ENCODE measurements at places on chromosomes 4 and X.

DNA sequence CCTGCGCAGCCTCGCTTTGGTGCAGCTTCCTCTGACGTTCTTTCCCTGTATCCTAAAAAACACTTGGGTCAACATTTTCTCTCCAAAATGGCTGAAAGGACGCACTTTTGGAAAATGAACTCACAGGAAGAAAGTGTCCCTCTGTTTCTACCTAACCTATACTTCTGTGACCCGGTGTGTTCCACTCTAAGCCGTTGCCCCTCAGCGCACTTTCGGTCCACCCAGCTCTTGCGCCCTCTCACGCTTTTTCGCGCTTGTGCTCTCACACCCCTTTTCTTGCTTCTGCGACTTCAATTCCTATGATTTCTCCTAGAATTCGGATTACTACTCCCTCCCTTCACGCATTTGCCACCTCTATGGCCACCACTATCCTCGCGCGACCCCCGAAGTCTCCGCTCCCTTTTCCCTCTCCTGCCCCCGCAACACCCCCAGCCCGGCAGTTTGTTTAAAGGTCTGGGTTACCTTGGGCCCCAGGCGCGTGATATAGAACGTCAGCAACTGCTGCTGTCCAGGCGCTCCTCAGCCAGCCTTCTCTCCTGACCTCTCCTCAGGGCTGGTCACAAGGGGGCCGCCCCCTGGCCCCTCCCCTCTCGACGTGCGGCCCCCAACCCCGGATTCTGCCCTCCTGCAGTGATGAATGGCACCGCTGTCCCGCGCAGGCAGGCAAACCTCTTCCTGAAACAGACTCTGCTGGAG, at the start of gene USP51:
Gene USP51 (minus strand): TSS at position 535 of the 696 bp plus-strand sequence. CDS start 909 bp downstream, outside the sequence.
- no peak for DNase-seq

DNA sequence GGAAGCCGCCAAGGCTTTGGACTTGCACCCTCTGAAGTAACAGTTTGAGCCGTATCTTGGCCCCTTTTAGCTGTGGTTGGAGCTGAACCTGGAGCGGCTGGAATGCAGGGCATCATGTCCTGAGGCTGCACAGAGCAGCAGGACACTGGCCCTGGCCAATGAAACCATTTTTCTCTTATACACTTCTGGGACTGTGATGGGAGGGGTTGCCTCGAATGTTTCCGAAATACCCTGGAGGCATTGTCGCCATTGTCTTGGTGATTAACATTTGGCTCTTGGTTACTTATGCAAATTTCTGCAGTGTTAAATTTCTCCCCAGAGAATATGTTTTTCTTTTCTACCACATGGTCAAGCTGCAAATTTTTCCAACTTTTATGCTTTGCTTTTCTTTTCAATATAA, 137.2 kb downstream of the MAGEC1 start:
- no peak for DNase-seq

- no peak for DNase-seq
Measured at GRCh38 chrX:68232206-68232605, 201.1 kb downstream of the OPHN1 start.

DNA sequence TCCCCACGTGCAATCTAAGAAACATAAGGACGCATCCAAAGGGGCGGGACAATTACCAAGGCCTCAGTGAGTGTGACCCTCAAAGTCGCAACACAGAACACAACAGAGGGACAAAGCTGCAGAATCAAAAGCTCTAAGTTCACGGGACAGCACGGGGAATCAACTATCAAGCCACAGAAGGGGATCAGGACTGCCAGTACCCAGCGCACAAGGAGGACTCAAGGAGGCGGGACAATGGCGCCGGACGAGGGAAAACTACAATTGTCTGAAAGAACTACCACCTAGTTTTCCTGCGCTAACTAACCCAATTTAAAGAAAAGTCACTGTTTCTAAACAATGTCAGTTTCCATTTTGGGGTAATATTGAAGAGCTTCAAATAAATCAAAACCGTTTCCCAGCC, 1.3 kb downstream of the FAM53A start:
- no peak for DNase-seq

DNA sequence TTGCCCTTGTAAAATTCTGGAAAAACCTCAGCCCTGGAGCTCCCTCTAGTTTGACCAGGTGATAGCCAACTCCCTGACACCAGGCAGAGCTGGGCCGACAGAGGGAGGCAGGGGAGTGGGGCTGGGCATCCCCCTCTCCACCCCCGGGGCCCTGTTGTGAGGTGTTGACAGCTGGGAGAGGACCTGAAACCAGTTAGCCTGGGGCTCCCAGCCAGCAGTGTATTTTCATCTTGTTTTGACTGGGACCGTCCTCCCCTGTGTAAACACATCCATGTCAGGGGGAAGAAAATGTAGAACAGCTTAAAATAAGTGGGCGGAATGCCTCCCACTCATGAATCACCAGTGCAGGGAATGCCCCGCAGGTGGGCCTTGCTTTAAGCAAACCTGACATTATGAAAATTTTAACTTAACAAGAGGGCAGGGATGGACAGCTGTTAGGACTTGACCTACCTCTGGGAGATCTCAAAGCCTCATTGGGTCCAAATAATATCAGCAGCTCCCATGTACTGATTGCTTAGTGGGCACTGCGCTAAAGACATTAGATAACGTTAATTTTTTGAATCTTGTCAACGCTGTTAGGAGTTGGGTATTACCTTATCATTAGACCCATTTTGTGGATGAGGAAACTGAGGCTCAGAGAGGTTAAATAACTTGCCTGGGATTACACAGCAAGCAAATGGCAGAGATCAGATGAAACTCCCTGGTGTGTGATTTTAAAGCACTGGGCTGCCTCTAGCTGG, 45.9 kb downstream of the TSC22D3 start:
- no peak for DNase-seq

DNA sequence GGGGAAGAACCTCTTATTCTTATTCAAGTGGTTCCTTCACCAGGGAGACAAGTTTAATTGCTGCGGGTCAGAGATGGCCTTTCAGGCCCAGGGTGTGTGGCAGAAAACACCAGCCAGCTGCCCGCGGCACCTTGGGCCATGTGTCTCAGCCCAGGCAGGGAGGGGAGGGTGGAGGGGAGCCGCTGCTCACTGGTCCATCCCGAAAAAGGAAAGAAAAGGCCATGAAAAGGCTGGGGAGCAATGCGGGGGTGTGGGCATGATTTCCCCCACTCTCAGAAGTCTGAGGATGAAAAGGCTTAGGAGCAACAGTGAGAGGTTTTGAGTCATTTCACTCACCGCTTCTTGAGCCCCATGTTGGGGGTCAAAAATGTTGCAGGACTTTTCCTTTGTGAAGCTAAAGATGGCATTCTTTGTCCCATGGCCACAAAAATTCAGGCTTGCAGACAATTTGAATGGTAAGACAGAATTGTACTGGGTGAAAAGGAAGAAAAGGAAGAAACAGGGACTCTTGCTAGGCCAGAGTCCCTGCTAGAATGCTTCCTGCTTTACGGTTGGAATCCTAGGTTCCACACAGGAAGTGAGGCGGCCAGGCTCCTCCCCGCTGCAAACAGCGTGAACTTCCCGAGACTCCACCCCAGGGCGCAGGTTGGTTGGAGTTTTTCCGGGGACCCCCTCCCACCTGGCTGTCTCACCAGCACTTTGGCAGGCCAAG, 17.4 kb upstream of the FAM47E start:
- DNase-seq: no peak

DNA sequence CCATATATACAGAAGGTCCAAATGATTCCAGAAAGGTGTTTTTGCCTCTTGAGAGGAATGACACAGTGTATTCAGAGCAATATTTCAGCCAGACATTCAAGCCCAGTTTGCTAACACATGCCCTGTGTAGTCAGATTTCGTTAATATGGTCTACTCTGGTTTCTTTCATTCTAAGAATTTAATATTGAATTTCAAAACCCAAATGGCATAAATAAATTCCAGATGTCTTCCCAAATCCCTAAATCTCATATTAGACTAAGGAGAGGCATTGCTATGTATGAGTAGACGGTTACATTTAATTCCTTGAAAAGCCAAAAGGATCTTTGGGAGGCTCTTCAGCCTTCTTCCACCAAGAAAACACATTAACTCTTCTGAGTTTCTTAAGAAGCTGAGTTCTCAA, 66.3 kb upstream of the C1QTNF7 start:
- DNase-seq: no peak

DNA sequence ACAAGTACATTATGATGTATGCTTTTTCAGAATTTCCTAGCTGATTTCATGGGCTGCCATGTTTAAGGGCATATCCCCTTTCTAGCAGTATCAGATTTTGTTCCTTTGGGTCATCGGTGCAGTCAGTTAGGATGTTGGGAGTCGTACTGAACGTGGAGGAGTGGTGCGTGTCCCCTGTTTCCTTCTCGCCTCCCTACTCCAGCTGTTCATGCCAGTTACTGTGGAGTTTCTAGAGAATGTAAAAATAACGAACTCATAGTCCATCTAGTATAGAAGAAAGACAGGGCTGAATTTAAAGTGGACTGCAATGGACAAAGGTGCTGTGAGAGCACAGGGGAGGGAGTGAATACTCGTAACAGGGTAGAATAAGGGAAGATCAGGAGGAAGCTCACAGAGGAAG, 111.3 kb downstream of the CEP135 start:
- DNase-seq: no peak

DNA sequence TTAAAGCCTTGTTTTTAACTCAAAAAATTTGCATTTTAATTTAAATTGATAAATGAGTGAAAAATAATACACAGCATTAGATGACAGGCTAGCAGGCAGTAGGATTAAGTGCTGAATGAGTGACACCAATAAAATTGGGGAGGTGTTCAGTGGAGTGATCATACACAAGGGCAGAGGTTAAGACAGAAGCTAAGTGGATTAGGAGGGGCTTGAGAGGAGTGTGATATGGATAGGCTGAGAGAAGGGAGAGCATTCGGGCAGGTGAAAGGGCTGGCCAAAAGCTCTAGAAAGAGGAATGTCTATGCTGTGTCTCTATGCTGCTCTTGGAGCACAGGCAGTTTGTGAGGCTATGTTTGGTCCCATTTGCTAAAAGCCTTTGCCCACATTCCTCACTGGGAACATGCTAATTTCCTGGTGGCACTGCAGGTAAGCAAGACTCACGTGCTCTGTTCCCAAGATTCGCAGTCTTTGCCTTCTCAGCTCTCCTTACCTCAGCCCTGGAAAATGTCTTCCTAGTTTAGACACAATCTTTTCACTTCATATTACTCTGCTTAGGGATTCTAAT, 52.8 kb upstream of the CCSER1 start:
- DNase-seq: no peak

DNA sequence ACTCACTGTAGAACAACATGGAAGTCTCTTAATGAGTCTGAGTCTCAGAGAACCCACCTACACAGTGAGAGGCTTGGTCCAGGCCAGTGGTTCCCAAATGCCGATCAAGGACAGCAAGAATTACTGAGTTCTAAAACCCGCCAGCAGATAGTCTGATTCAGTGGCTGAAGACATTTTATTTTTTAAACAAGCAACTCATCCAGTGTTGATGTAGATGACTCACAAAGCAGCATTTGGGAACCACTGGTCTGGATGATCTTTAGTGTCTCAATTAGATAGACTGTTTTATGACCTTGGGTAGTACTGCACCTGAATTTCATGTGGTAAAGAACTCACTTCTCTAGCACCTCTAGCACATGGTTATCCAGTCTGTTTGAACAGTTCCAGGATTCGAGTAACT, 193.6 kb downstream of the FBXW7 start:
- DNase-seq: peak; percentile 42

GRCh38 chr4:114688059-114688458, 89.5 kb downstream of the UGT8 start:
- no peak for DNase-seq

GRCh38 chr4:116122124-116122523, 963.3 kb downstream of the TRAM1L1 start:
- DNase-seq: peak; percentile 0

DNA sequence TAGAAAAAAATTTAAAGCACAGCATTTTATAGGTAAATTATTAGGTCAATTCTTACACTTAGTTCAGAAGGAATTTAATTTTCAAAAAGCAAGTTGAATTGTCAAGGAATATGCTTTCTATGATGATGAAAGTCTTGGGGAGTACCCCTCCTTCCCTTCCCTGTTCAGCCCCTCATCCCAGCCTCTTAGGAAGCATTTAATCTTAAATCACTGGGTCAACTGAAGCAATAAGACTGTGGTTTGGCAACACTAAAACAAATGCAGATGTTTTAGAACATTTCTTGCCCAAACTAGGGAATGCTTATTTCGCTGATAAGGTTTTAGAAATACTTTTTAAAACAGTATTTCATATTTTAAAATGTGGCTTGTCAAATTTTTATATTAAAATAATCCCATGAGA, 19.1 kb upstream of the ARSJ start:
- no peak for DNase-seq

GRCh38 chrX:44244008-44244407, 99.5 kb downstream of the EFHC2 start:
- no peak for DNase-seq

- DNase-seq: no peak
Measured at GRCh38 chr4:1792832-1793495, at the start of gene FGFR3. TSS of gene FGFR3 (plus strand) at chr4:1793293. CDS start at chr4:1793935, 642 bp downstream.

DNA sequence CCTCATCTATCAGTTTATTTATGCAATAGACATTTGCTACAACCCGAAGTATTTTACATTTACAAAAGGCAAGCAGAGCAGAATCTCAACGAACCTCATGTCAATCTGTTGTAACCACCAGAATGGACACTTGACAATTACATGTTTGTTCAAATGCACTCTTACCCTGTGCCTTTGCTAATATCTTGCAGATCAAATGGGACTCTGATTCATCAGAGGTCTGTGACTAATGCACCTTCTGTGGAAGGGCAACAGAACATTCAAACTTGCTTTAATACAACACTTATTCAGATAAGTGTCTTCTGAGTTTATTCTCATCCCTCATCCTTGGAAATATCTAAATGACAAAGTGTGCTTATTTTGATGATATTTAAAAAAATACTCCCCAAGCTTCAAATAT, 644.7 kb upstream of the PCDH10 start:
- DNase-seq: peak; percentile 12

DNA sequence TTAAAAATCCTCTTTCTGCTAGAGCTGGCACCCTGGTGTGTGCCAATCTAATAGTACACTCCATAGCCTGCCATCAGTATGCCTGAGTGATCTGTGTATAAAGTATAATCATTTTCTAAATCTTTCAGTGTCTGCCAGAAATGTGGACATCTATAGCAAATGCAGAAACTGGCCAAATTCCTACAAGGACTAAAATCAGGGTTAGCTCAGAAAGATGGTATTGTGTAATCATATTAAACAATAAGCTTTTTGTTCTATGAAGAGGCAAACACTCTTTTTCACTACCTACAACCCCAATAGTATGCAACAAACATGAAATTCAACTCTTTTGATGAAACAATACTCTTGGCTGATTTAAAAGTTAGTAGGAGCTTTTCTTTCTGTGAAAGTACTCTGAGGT, 7.7 kb upstream of the TXLNG start:
- DNase-seq: no peak

GRCh38 chr4:93960450-93960849, 131.9 kb downstream of the ATOH1 start:
- DNase-seq: no peak

GRCh38 chr4:6990661-6991060, 52.5 kb upstream of the TADA2B start:
- no peak for DNase-seq

DNA sequence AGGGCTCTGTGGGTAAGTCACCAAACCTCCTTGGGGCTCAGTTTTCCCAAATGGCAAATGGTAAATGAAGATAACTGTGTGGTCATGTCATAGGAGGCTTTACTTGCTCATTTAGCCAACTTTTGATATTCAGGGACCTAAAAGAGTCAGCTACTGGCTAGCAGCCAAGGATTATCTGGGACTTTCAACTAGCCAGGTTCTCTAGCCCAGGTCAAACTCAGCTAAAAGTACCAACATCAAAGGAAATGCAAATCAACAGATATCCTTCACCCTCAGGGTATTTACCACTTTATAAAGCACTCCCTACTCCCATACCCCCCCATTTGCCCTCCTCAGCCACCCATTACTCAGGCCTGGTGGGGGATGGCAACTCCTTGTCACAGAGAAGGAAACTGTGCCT, 7.5 kb downstream of the AMER1 start:
- no peak for DNase-seq

Data from kidney epithelial cell (primary cell).